ENCODE measurements at places on chromosomes 3 and 15. TPM values are rescaled to one million over a fixed set of nuclear protein-coding genes. Genes with fewer than 3 reads are reported as not detected.

The GSK3B gene
- polyA plus RNA-seq = 31.1 TPM

The MCF2L2 gene
- polyA plus RNA-seq = 0.47 TPM

The HRG gene
- polyA plus RNA-seq = not detected

DNA sequence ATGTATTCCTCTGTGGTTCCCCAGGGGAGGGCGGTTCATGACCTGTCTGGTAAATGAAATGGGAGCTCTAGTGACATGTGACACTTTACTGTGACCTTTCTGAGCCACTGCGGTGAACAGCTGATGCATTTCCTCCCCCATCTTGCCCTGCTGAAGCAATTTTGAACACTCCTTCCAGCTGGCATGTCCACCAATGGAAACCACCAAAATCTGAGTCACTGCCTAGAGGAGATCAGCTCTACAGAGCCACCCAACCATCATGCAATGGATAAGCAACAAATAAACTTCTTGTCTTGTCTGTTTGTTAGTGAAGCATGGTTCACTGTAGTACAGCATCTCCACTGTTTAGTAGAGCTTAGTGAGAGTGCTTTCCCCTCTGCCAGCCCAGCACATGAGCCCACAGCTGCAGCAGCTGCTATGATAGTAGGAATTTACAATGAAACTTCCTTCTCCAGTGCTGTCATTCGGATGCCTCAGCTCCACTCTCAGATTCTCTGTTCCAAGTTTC is 479.4 kb downstream of the NTRK3 start:
- peak; percentile 58 for DNase-seq

- DNase-seq = no peak
Measured at GRCh38 chr3:49930168-49930690, 618 bp upstream of the MON1A start.

DNA sequence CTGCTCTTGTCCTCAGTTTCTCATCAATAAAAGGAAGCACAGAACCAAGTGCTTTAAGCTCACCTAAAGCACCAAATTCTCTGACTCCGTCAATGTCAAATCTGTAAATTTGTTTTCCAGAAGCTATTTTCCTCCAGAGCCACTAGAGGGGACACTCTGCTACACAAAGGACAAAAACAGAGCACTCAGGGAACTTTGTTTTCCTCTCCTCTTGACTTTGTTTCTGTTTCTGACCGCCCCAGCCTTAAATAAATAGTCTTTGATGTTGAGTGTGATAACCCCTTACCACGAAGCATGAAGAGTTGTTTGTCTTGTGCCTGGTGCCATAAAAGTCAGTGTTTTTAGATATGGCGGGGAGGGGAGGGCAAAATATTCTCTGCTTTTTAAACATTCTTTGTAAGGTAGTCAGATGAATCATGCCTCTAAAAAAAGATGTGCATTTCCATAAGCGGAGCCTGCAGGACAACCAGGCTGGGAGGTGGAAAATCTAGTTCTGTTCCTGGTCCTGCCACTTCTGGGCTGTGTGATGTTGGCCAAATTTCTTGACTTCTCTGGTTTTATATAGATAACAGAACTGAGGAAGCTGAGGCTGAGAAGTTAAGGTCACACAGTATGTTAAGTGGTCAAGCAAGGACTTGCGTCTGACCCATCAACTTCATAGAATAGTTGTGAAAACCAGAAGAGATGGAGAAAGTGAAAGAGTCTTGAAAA is 7.3 kb upstream of the ZBTB38 start:
- DNase-seq = peak; percentile 56

DNA sequence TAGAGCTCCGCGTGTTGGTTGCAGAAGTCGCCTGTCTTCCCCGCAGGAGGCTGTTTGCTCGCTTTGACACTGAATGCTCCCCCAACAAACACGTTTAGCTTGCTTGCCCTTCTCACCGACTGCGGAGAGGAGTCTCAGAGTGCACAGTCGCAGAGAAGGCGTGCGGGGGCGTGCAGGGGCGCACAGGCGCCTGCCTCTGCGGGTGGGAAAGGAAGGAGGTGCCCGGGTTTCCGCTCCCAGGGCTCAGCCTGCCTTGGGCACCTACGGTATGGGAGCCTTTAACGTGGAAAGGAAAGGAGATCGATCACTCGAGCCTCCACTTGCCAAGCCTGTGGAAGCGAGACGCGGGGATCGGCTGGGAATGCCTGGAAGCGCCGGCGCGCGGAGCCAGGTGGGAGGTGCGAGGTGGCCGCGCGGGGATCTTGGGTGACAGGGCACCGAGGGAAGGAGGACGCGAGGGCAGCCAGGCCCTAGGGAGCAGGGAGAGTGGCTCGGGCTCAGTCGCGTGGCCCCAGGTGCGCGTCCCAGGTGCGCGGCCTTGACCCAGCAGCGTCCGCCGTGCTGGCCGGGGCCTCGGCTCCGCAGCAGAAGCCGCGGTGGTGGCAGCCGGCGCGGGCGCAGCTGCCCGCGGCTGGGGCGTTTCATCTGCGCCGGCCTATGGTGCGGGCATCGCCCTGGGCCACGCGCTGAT is at the start of gene FAN1:
TSS of gene FAN1 (plus strand) at position 419 of the 691 bp plus-strand sequence. CDS start 749 bp downstream, outside the sequence.
- DNase-seq = peak; percentile 96

DNA sequence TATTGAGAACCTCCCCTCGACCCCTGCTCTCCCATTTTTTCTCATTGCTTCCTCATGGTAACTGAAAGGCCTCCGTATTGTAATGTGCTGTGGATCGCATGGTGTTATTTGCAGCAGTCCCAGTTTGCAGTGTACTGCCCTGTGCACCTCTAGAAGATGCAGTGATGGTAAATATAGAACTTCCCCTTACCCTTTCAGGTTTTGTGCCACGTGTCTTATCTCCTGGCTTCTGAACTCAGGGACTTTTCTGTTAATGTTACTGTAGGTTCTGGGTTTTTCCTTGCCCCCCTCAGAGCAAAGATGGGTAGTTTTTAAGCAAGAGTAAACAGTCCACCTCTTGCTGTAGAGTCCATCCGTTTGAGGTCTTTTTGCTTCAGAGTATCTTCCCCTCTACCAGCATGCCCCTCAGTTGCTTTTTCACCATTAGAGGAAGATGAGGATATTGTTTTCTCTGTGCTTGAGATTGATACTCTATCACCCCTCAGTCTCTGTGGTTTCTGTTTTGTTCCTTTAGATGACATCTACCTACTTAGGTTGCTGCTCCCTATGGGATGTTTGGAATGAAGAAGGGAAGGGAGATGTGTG is 22.4 kb downstream of the CHD2 start:
- no peak for DNase-seq

Measured in muscle of back (tissue), 13 donors.